ENCODE measurements at places on chromosomes 12 and 14.

GRCh38 chr12:94157981-94158411 lies 9.6 kb downstream of the PLXNC1 start:
- DNase-seq, result no peak

DNA sequence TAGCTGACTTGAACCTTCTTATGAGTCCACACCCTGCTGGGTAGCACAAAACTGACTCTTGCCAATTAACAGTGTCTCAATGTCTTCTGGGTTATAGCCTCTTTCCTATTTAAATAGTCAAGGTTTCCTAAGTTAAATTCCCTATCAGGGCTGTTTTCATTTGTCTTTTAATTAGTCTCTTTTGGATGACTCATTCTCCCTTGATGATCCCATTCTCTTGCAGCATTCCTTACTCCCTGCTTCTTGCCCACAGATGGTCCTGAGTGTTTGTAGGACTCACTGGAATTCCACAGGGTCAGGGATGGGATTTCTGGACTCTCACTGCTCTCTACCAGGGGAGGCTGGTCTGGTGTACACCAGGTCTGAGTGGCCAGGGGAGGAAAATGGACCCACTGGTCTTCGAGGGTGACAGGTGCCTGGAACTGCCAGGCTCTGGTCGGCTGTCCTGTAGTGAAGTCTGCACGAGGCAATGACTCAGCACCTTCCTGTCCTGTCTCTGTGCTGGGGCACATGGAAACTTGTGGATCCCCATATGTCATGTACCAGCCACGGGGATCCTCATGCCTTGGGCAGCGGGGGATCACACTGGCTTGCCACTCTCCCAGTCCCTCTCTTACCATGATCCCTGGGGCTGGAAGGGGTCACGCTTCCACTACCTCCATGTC lies 236.5 kb upstream of the PELI2 start:
- no peak for DNase-seq

- no peak for DNase-seq
These were observed 133.5 kb downstream of the LLPH start for GRCh38 chr12:65997056-65997455.

- DNase-seq, result peak; percentile 13
These were observed 59.7 kb upstream of the NAP1L1 start for GRCh38 chr12:76144245-76144549.

DNA sequence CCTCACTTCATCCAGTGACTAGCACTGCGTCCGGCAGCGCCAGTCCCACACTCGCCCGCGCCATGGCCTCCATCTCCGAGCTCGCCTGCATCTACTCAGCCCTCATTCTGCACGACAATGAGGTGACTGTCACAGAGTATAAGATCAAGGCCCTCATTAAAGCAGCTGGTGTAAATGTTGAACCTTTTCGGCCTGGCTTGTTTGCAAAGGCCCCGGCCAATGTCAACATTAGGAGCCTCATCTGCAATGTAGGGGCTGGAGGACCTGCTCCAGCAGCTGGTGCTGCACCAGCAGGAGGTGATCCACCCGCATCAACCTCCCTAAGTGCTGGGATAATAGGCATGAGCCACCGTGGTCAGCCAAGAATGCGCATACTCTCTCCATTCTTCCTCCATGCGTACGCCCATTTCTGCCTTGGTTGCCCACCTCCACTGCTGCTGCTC lies 59.9 kb downstream of the IRF2BPL start:
- no peak for DNase-seq

- no peak for DNase-seq
These were observed 74.2 kb downstream of the KICS2 start for GRCh38 chr12:64147875-64148274.

- no peak for DNase-seq
These were observed 463.6 kb upstream of the CCDC196 start for GRCh38 chr14:66022526-66022925.

DNA sequence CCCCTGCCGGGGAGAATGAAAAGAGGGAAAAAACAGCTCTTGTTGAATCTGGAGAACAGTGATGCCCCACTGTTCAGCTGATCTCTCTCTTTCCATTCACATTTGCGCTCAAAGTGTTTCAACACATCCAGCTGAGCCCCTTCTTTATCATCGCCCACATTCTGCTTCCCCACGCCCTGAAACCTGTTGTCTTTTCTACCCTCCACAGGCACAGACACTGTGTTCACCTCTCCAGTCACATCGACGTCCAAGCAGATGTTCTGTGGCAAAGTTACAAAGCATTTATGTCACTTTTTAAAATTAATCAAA lies 338.7 kb downstream of the EGLN3 start:
- no peak for DNase-seq

DNA sequence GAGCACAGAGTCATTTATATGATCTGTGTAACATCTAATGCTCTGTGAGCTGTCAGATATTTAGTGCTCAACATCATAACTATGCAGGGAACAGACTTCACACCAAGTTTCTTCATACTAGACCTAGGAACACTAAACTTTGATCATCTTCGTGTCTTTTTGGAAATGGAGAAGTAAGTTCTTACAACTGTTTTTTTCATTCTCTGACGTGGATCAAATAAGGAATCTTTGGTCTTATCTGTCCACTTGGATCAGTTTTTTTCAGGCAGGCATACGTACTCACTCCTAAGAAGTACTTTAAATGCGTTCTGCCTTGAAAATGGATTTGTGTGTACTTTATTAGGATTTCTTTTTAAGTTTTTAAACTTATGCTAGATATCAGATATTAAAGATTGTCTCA lies 191.0 kb downstream of the FBXL14 start:
- DNase-seq, result no peak

DNA sequence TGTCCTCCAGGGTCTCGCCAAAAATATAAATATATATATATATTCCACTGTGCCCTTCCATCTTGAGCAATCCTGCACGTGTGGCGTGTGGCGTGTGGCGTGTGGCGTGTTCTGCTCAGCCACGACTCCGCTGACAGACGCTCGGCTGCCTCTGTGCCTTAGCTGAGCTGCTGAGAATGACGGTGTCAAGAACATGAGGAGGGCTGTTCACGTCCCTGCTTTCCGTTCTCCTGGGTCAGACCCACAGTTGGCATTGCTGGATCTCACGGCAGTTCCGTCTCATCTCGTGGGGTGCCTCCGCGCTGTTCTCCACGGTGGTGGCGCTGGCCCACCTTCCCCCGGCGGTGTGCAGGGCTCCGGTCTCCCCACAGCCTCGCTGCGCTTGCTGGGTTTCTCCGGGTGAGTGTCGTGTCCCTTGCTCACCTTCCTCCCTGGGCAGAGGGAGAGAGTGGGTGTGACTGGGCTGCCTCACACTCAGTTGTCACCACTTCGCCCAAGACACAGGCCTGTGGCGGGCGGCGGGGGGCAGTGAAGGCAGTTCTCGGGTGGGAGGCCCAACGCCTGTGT lies 9.4 kb downstream of the GPR132 start:
- DNase-seq, result no peak

- DNase-seq, result no peak
These were observed 55.1 kb upstream of the PIK3C2G start for GRCh38 chr12:18206198-18206597.

Measured in right lung (tissue), 10 donors.